ENCODE measurements at places on chromosomes 16 and 17. TPM values are rescaled to one million over a fixed set of nuclear protein-coding genes. Genes with fewer than 3 reads are reported as not detected.

DNA sequence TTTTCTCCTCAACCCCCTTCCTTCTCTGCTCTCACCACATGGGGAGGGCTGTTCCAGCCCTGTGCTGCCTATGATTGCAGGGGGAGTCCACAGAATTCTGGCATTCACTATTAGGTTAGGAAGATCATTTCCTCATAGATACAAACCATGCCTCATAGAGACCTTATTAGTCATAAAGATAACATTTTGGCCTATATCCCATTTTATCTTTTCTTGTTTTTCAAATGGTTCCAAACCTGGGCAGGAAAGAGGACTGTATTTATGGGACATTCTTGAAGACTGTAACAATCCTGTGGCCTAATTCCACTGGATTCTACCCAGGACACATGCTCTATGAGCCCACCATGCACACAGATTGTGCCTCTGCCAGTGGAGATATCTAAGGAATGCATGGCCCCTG is 51.7 kb downstream of the ASIC2 start:
- DNase-seq = no peak

DNA sequence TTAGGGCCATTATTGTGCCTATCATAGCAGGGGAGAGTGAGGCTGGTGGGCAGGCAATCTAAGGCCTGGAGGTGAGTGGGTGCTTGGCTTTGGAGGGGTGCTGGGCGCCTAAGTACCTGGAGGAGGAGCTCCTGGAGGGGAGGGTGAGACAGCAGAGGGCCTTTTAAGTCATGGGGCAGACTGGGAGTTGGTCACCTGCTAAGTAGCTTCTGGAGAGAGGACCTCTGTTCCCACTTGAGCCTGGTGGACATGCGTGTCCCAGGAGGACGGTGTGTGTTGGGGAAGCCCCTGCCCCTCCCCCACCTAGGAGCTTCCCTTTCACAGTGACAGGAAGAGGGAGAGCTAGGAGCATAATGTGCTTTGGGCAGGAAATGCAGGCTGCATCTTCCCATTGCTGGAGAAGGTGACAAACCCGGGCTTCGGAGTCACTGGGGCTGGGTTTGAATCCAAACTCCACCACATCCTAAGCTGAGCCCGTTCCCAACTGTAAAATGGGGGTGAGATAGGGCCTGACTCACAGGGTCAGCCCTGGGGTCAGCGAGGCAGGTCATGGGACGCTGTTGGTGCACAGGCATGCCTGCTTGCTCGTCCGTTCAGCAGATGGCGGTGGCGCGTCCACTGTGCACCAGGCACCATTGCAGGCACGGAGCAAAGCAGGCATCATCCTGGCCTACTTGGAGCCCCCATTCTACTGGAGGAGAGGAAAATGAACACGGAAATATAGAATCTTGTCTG is 37.9 kb downstream of the CMIP start:
- DNase-seq = no peak

GRCh38 chr17:67845374-67845773 is 20.1 kb downstream of the BPTF start:
- no peak for DNase-seq

Gene CBX4
- total RNA-seq = 28.7 TPM

- DNase-seq = no peak
Measured at GRCh38 chr16:83330251-83330650, 477.5 kb upstream of the HSBP1 start.

Gene BIRC5
- total RNA-seq = 0.69 TPM

- no peak for DNase-seq
Measured at GRCh38 chr17:79041723-79042420, 17.9 kb downstream of the C1QTNF1 start.

DNA sequence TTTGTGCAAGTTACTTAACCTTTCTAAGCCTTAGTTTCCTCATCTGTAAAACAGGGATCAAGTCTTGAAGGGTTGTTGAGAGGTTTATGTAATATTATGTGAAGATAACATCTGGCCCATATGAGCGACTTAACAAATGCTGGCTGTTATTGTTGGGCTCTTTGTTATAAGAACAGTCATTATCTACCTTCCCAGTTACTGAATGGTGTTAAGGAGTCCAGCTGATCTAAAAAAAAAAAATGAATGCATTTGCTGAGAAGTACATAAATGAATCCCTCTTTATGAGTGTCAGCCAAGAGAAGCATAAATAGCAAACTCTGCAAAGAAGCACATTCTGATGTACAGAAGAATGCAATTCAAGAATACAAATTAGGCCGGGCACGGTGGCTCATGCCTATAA is 24.3 kb upstream of the MED13 start:
- DNase-seq = no peak

DNA sequence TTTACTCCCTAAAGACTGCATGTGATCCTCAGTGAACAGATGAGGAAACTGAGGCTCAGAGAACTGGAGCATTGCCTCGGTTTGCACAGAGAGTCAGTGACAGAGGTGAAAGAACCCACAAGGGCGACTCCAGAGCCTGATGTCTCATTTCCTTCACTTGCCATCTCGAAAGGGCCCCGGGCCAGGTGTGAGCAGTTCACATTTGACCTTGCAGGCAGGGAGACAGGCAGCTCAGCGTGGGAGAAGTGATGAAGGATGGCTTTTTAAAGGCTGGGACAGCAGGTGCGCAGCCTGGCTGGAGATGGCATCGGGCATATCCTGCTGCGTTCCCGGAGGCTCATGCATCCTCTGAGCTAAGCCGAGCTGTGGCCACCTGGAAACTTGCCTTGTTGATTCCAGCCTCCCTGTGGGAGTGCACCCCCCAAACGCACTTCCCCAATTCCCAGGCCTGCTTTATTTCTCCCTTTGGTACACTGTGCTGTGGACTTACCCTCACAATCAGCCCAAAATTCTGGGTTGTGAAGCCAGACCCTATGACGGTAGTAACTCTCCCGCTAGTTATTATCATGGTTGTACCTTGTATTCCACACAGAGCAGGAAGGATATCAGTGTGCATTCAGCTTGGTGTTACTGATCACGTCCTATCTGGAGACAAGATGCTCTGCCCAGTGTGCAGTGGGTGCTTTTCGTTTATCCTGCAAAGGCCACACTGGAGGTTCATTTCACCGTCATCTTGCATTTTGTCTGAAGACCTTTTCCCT is 753.2 kb upstream of the EEF2KMT start:
- no peak for DNase-seq

- no peak for DNase-seq
Measured at GRCh38 chr16:83046664-83047063, 419.9 kb downstream of the CDH13 start.

Gene HAGHL
- total RNA-seq = 12.0 TPM

Gene FBXL19
- total RNA-seq = 6.3 TPM

- DNase-seq = no peak
Measured at GRCh38 chr16:46947900-46948547, 25.4 kb downstream of the DNAJA2 start.

DNA sequence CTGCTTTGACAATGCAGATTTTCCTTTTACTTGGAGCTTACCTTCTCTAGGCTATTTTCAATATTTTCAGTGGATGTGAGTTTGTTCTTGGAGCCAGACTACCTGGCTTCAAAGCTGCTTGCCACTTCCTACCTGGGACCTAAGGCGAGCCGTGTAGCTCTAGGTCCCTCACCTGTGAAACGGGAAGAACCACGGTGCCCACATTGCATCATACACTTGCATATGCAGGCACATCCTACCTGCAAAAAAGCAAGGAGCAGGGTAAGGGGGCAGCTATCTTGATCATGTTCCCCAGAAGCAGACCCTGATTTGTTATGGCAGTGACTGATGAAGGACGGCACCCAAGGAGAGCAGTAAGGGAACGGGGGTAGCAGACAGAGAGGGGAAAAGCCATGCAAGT is 27.0 kb upstream of the MPRIP start:
- DNase-seq = no peak

Gene SF3B3
- total RNA-seq = 129 TPM

GRCh38 chr17:3935825-3936355 is 19.6 kb upstream of the P2RX1 start:
- no peak for DNase-seq

- no peak for DNase-seq
Measured at GRCh38 chr16:56108724-56109123, 82.6 kb upstream of the GNAO1 start.

- DNase-seq = no peak
Measured at GRCh38 chr16:3459401-3460090, 16.1 kb downstream of the NAA60 start.

Data from left ventricle myocardium inferior (tissue), 1 donor.